Left renal pelvis (tissue), 4 donors: ENCODE measurements at places on chromosomes 5 and 9.

- DNase-seq = no peak
These were observed 154.2 kb upstream of the TNPO1 start for GRCh38 chr5:72662305-72662704.

GRCh38 chr5:157555037-157555640, 20.4 kb downstream of the ADAM19 start:
- no peak for DNase-seq

DNA sequence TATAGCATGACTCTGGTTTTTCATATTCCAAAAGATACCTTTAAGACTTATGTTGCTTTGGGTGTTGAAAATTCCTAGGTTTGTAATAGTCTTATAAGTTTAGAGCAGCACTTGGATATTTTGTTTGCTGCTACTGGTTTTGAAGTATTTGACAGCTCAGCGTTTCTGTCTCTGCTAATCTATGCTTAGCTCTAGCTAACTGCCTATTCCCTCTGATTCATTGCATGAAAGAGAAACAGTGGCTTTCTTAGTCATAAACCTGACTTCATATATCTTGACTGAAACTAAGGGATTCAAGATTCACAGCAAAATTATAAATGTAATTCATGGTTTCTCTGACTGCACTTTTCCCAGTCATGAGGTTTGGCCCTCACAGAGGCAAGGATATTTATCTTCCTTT, 35.6 kb upstream of the ANXA1 start:
- DNase-seq = no peak

- DNase-seq = no peak
These were observed 33.3 kb downstream of the TDRD7 start for GRCh38 chr9:97445119-97445701.

- no peak for DNase-seq
These were observed 138.9 kb downstream of the WDR41 start for GRCh38 chr5:77353251-77353650.

DNA sequence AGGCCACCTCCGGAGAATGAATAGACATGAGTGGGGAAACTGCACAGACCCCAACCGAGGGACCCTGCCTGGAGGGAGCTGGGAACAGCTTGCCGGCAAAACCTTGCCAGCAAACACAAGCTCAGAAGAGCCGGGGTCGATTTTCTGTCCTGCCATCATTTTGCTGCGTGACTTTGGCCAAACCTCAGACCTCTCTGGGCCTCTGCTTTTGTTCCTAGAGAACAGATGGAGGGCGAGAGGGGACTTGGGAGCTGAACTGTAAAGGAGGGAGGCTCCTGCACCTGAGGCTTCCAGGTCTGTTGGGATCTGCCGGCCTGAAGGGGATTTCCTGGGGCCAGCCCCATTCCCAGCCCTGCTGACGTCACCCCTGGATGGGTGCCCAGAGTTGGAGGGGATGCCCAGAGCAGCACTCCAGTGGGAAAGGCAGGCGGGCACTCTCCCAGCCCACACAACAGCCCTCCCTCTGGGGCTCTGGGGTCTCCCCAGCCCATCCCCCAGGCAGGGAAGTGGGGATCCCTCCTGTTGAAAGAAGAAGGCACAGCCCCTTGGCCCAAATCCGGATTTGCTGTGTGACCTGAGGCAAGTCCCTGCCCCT, 40.4 kb upstream of the SYNPO start:
- DNase-seq = no peak

DNA sequence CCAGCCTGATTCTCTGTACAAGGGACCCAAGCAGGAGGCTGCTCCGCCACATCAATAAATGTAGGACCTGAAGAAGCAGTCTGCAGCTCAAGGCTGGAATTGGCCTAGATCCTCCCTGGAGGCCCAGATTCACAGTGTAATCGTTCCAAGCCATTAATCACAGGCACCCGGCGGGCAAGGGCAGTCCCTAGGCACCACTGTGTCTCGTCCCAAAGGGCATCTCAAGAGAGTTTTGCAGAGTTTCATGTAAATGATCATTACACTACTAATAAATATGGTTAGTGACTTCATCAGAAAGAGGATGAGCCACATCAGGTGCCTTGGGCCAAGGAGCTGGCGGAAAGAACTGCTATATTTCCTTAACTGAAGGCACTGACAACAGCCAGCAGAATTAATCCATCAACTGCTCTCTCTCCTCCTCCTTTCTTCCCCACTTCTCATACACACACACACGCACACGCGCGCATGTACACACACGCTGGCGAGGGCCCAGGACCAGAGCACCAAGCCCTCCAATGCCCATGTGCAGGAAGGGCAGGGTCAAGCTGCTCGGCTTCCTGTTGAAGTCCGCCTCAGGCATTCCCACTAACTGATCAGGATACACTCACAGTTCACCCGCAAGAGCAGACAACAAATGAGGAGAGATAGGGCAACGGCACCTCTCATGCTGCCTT, 33.9 kb downstream of the GNAQ start:
- no peak for DNase-seq

GRCh38 chr9:87810008-87810407, 72.7 kb upstream of the SPATA31E1 start:
- DNase-seq = no peak

GRCh38 chr5:154477382-154478223, 424 bp downstream of the HAND1 start:
- no peak for DNase-seq

DNA sequence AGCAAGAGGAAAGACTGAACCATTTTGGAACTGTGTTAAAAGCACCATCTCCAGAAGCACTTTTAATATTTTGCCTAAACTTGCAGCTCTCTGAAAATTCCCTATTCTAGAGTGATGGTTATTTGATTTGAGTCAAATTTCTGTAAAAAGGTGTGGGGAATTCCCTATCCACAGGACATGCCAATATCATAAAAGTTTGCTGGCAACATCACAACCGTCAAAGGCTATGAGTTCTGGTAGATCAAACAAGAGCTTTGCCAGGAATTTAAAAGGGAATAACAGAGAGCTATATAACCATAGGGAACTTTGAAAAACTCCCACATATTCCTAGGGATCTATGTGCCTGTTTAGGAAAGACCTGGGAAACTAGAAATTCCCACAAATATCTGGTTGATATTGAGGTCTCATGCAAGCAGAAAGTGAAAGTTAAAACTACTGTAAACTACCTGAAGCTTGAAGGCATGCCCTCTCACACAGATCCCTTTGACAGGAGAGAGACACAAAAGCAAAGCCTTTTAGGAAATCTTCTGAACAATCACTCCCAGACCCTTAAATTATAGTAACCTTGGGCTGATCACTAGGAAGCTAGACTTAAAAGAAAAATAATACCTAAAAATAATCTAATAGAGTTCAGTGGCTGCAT, 549.9 kb downstream of the ANXA1 start:
- no peak for DNase-seq

- no peak for DNase-seq
These were observed 3.5 kb upstream of the BTF3 start for GRCh38 chr5:73494721-73495120.
